Stimulated activated CD4-positive, alpha-beta T cell treated with anti-CD3 and anti-CD28 coated beads, Interleukin-4, amount 100 ng/mL, for 48 hours (primary cell): ENCODE measurements at places on chromosomes 6 and 20.
A peak's percentile ranks its signal among the peaks of the same experiment; 100 is the strongest.

- no peak for DNase-seq
Observed at GRCh38 chr6:20582586-20583443, 48.6 kb downstream of the CDKAL1 start.

DNA sequence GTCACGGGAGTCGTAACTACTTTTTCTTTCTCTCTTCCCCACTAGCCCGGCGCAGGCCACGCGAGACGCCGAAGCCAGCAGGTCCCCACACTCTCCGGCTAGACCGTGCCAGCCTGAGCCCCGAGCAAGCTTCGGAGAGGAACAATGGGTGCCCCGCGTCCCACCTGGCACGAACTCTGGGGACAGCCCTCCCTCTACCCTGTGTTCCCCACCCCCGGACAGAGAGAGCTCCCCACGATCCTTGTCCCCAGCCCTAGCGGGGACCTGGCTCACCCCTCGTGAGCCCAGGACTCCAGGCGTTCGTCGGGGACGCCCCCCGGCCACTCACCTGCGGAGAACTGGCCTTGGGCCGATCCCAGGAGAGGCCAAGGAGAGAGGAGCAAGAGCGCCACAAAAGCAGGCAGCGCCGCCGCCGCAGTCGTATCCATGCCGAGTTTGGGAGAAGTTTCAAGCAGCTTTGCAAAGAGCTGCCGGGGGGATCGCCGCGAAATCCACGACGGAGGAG is 416 bp downstream of the PTPRK start:
- DNase-seq = peak; percentile 19

DNA sequence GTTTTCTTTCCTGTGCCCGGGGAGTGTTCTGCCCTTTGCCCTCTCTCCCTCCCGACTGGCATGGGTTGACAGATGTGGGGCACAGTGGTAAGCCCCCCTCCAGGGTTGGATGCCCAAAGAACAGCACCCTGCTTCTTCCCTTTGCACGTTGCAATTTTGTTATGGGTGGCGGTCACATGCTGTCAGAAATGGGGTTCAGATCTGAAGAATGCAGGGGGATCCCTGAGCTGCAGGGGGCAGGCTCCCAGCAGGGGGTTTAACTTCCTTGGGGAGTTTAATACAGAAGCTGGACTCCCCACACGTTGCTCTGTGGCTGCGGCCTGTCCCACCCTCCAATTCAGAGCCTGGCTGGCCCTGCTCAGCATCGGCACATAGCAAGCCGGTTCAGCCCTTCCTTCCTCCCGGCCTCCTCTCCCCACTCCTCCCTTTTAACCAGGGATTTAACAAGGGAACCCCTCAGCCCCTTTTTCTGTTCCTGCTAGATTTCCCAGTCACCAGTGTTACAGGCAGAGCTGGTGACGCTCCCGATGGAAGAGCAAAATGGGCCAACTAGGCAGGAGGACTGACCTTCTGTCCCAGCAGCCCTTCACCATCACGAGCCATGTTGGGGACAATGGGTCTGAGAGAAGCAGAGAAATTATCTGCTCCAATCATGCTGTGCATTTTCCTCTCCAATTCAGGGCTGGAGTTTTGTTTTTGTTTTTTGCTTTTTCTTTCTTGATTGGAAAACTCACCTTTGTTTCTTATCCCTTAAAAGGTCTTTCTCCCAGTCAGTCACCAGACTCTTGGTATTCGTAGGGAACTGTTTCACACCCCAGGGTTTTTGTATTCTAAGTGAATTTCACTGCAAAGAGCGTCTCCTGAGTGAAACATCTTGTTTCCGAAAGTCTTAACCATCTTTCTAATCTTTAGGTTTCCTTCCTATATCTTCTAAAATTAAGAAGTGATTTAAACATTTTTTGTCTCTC is 6.8 kb downstream of the FOXF2 start:
- DNase-seq = no peak

DNA sequence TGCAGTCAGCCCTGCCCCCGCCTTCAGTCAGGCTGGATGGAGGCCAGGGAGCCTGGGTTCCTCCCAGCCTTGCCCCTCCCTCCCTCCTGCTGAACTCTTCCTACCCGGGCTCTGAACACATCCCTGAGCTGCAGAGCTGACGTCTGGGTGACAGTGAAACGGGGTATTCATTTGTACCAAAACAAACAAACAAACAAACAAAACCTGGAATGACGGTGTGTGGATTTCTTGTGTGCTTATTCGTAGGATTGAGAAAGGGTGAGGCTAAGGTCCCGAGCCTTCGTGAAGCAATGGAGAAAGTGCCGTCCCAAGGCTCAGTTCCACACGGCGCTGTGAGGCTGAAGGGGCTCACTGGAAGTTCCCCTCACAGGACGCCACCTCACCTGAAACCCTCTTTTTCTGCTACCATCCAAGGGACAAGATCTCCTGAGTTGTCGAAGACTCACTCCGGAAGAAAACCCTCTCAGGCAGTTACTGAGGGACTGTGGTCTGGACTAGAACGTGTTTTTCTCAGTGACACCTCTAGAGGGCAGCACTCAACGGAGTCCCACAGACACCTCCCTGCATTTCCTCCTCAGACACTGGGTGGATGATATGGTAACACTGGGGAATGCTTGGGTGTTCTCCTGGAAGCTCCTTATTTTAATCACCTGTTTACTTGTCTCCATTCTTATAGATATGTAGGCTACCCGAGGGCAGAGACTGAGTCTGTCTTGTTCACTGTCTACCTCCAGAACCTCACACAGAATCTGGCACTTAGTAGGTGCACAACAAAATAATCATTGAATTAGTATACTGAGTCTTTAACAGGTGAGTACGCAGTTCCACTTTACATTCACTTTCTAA is 27.3 kb downstream of the GSTA3 start:
- DNase-seq = peak; percentile 49

- no peak for DNase-seq
Observed at GRCh38 chr6:69294407-69294806, 502.4 kb downstream of the LMBRD1 start.

DNA sequence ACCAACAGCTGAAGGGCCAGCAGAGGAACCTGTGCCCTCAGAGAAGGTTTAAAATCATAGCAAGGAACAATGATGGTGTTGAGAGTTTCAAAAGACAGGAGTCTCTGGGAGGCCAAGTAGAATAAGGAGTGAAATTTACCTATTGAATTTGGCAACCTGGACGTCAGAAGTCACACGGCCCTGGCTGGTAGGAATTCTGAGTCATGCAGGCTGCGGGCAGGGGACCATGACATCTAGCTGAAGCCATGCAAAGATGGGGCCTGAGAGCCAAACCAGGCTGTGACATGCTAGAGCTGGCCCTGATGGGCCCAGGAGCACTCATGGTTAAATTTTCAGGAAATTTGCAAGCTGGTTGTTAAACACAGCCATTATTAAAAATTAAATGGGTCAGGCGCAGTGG is 64.0 kb upstream of the SNX9 start:
- DNase-seq = no peak

GRCh38 chr6:139003751-139004150 is 15.7 kb upstream of the REPS1 start:
- DNase-seq = no peak
